ENCODE measurements at places on chromosomes 13 and 19.

GRCh38 chr19:50975766-50976165 is 6.4 kb upstream of the KLK6 start:
- no peak for DNase-seq

GRCh38 chr13:100196375-100196774 is 107.5 kb downstream of the PCCA start:
- DNase-seq, result no peak

- DNase-seq, result no peak
Measured at GRCh38 chr13:24175847-24176246, 15.3 kb downstream of the SPATA13 start.

DNA sequence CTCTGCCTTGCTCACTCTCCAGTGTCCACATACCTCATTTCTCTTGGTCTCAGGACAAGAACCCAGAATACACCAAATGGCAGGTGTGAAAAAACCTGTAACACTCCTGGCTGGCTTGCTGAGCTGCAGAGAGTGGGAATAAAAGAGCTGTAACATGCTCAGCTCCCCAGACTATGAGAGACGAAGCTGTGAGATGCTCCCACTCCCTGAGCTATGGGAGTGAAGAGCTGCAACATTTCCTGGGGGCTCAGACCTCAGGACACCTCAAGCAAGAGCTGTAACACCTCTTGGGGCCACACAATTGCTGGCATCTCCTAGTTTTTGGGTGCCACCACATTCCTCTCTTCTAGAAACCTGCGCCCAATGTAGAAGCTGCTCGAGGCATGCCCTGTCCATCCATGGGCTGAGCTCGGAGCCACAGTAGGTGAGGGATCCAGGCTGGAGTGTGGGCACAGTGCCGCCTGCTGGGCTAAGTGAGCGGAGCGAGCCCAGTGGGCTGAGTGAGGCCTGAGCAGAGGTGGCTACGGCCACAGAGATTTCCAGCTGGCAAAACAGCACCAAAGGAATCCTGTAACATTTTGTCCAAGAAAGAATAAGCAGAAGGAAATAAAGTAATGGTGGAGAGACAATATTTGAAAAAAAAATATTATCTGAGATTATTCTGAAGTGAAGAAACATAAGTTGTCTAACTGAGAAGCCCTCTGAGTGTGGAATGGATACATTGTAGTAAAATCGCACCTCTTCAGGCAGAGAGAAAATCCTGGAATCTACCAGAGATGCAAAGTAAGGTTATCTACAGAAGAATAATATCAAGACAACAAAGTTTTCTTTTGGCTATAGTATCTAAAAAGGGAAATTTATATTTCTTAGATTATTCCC is 186.2 kb upstream of the PCDH9 start:
- DNase-seq, result no peak
